ENCODE measurements at places on chromosomes 4 and X. TPM values are rescaled to one million over a fixed set of nuclear protein-coding genes. Genes with fewer than 3 reads are reported as not detected.

The WAS gene
- 33.5 TPM for total RNA-seq

The ING2 gene
- 14.7 TPM for total RNA-seq

The SSX1 gene
- not detected for total RNA-seq

- H3K36me3 ChIP-seq = no peaks in the 10 kb centered on the region
- H3K4me3 ChIP-seq = no peak overlapping the region
- H3K4me1 ChIP-seq = no peaks in the 10 kb centered on the region
- H3K27me3 ChIP-seq = no peaks in the 10 kb centered on the region
- no peak for DNase-seq
- no peak overlapping the region for H3K27ac ChIP-seq
These were observed 435.8 kb upstream of the CPEB2 start for GRCh38 chr4:14566518-14566917.

DNA sequence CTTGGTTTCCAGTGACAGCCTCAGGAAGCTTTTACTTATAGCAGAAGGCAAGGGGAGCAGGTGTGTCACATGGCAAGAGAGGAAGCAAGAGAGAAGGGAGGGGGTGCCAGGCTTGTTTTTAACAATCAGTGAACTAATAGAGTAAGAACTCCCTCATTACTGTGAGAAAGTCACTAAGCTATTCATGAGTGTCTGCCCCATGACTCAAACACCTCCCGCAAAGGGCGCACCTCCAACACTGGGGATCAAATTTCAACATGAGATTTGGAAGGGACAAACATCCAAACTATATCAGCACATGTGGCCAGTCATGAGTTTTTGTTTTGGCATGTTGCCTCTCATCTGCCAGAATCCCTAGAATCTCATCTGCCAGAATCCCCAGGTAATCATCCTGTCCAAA lies 183.5 kb upstream of the C1QTNF7 start:
- no peak for DNase-seq
- no peak overlapping the region for H3K4me3 ChIP-seq
- no peaks in the 10 kb centered on the region for H3K27me3 ChIP-seq
- H3K4me1 ChIP-seq = no peaks in the 10 kb centered on the region
- H3K36me3 ChIP-seq = no peaks in the 10 kb centered on the region

- H3K27me3 ChIP-seq = no peaks in the 10 kb centered on the region
- no peak overlapping the region for H3K4me3 ChIP-seq
- H3K36me3 ChIP-seq = no peaks in the 10 kb centered on the region
- no peak overlapping the region for H3K27ac ChIP-seq
- no peak for DNase-seq
- no peaks in the 10 kb centered on the region for H3K4me1 ChIP-seq
These were observed 563.4 kb upstream of the TENM3 start for GRCh38 chr4:181679754-181680153.

GRCh38 chr4:135354876-135355275 lies 1153.3 kb upstream of the PABPC4L start:
- H3K4me1 ChIP-seq = no peaks in the 10 kb centered on the region
- no peak overlapping the region for H3K4me3 ChIP-seq
- H3K27me3 ChIP-seq = no peaks in the 10 kb centered on the region
- H3K27ac ChIP-seq = no peak overlapping the region
- DNase-seq = no peak

GRCh38 chrX:13092455-13092941 lies 48.1 kb upstream of the FAM9C start:
- H3K4me1 ChIP-seq = peaks cover 16% of the 10 kb centered on the region
- H3K36me3 ChIP-seq = no peaks in the 10 kb centered on the region
- no peaks in the 10 kb centered on the region for H3K27me3 ChIP-seq
- DNase-seq = no peak

GRCh38 chr4:1676605-1677525 lies 7.2 kb downstream of the FAM53A start:
- peak; percentile 56 for DNase-seq
- H3K36me3 ChIP-seq = no peaks in the 10 kb centered on the region
- no peak overlapping the region for H3K27ac ChIP-seq
- H3K4me3 ChIP-seq = no peak overlapping the region

GRCh38 chr4:38068107-38068506 lies 107.9 kb downstream of the PTTG2 start:
- H3K4me1 ChIP-seq = peaks cover 6% of the 10 kb centered on the region
- no peaks in the 10 kb centered on the region for H3K36me3 ChIP-seq
- no peak overlapping the region for H3K27ac ChIP-seq

GRCh38 chr4:162401021-162401420 lies 237.2 kb upstream of the FSTL5 start:
- H3K27ac ChIP-seq = no peak overlapping the region
- no peaks in the 10 kb centered on the region for H3K27me3 ChIP-seq
- DNase-seq = no peak
- no peak overlapping the region for H3K4me3 ChIP-seq
- H3K4me1 ChIP-seq = no peaks in the 10 kb centered on the region

DNA sequence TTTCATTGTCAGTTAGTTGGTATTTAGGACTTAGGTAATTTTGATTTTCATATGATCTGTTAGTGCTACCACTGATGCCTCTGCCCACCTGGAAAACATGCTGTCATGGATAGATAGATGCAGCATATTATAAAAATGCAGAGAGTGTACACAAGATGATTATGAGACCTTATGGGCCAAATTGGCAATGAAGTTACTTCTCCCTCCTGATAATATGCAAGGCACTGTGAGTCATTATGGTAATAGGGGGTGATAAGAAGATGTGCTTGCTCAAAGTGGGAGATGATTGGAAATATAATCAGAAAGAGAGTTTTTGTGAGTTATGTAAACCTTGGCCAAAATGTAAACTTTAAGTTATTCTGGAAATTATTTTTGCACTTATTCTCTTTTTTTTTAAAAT lies 56.6 kb upstream of the RHOH start:
- H3K27ac ChIP-seq = no peak overlapping the region
- DNase-seq = no peak
- no peaks in the 10 kb centered on the region for H3K27me3 ChIP-seq
- H3K4me3 ChIP-seq = no peak overlapping the region
